ENCODE measurements at places on chromosomes 1 and 21. TPM values are rescaled to one million over a fixed set of nuclear protein-coding genes. Genes with fewer than 3 reads are reported as not detected.

GPATCH2 gene
- 31.5 TPM for total RNA-seq

PADI1 gene
- total RNA-seq: 1.7 TPM

CDA gene
- 0.96 TPM for total RNA-seq

OLFML3 gene
- total RNA-seq: 31.2 TPM

C1orf185 gene
- not detected for total RNA-seq

DNA sequence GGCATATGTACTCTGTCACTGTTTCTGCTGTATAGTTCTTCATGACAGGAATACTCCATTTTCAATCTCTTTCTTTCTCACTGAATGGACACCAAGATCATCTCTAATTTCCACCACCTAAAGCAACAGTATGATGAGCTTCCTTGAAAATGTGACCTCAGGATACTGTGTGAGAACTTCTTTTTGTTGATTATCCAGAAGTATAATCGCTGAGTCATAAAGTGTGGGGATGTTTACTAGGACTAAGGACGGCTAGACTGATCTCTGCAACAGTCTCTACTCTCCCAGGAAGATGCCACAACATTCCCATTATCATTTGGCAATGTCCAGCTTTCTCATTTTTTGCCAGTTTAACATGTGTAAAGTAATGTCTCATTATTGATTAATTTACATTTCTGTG lies 70.3 kb downstream of the TNFSF18 start:
- DNase-seq: no peak

DNA sequence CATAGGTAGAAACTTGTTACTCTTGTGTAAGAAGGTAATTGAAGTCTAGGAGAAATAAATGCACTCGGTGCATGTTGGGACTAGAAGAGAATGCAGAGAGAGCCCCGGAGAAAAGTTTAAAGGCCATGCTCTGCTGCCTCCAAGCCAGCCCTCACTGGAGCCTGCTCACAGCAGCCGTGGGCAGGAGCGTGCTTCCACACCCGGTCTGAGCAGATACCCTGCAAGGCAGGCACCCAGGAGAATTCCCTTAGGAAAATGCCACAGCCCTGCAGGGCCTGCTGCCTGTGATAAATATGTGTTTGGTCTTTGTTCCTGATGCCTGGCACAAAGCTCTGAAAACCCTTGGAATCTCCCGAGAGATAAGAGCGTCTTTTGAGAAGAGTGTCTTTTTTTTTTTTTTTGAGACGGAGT lies 22.8 kb downstream of the C2CD2 start:
- peak; percentile 40 for DNase-seq

GRCh38 chr1:7572654-7573152 lies 198.4 kb upstream of the VAMP3 start:
- DNase-seq: peak; percentile 38

DNA sequence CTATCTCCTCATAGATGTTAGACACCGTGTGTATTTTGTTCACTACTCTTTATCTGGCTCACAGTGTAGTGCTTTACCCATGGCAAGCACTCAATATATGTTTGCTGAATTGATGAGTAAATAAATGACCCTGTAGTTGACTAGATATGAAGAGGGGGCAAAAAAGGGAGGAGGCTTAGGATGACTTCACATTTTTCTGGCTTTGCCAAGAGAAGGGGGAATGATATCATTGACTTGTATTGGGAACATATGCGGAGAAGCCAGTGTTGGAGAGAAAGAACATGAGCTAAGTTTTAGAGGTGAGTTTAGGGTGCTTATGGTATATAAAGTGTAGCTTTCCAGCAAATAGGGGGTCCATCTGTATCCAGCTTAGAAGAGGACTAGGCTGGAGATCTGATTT lies 145.5 kb downstream of the TENT5C start:
- no peak for DNase-seq

DNA sequence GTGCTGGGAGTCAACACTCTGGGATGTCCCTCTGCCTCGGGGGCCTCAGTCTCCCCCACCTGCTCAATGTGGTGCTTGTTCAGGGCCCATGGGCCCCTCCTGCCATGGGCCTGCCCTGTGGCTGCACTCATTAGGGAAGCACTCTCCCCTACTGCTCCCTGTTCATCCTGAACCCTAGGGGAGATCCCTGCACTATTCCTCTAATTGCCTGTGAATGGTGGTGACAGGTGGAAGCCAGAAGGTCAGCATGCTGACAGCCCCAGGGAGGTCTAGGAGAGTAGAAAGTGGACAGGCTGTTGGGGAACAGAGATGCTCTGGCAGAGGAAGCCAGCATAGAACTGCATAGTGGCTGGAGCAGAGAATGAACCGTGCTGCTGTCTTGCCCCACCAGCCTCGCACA lies 217.6 kb downstream of the TRABD2B start:
- DNase-seq: no peak

GRCh38 chr1:155026154-155026553 lies 7.4 kb downstream of the DCST2 start:
- no peak for DNase-seq

DNA sequence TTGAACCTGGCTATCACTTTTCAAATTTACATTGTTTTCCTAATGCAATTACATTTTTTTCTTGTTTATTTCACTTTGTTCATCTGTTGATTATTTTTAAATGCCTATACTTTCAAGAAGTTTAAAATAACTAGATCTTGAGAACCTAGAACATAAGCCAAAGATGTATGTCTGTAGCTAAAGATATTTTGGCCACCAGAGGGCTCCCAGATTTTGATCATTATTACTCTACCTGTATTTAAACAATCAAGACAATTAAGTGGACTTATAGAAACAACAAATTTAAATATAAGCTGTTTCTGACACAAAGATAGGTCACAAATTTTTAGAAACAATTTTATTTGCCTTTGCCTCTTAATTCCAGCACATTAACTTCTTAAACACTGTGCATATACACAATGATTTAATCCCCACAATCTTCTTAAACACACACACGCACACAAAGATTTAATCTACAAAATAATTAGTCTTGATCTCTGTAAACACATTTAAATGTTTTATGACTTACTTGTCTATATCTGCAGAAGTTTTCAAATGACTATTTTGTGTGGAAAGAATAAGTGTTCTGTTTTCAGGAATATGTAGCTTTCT lies 380.0 kb downstream of the DSCAM start:
- peak; percentile 13 for DNase-seq

GRCh38 chr1:14939527-14940284 lies 213.8 kb upstream of the TMEM51 start:
- peak; percentile 67 for DNase-seq

DNA sequence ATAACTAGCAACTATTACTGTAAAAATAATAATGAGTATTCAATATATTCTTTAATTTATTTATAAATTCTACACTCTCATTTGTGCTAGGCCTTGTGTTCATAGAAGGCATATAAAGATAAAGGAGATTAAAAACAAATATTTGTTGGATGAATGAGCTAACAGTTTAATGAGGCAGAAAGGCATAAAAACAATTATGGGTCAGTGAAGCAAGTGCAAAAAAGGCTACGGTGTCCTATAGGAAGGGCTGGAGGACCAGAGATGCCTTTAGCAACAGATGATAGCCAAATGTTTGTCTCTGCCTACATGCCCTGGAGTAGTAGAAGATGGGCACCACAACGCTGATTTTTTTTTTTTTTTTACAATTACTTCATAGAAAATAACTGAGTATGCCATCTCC lies 45.7 kb downstream of the PTGS2 start:
- no peak for DNase-seq

DNA sequence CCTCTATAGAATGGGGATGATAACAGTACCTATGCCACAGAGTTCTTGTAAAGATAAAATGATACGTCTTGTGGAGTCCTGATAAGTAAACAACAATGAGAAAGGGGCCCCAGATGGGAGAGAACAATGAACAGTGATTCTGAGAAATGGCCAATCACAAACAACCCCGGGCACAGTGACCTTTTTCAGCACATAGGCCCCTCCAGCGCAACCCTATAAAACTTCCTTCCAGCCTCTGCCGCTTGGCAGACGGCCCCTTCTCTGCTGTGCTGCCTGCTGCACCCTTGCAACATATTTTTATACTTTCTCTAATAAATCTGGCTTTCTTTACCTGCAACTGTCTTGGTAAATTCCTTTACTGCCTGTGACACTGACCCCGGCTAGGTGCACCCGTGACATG lies 8.9 kb downstream of the RCAN1 start:
- no peak for DNase-seq

DNA sequence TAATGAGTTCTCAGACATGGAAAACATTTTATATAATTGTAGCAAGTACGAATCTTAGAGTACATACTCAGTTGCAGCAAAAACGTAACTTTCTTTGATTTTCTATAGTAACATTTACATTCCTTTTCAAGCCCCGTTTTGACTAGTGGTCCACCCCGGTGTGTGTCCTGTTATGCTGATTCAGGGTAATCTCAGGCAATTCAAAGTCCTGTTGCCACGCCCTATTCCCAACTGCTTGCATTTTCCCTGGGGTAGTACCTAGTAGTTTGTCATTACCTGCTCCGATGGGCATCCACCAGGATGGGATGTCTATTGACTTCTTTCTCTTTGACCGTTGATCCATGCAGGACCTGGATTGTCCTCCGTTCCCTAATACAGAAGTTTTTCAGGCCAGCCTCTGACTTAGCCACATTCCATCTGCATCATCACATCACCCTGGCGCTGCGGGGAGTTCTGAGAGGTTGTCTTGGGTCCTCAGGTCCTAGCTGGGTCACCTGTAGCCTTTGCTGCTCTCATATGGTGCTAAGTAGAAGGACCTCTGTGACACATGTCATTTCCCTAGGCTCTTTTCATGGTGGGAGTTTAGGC lies 15.0 kb upstream of the FCAMR start:
- DNase-seq: no peak

DNA sequence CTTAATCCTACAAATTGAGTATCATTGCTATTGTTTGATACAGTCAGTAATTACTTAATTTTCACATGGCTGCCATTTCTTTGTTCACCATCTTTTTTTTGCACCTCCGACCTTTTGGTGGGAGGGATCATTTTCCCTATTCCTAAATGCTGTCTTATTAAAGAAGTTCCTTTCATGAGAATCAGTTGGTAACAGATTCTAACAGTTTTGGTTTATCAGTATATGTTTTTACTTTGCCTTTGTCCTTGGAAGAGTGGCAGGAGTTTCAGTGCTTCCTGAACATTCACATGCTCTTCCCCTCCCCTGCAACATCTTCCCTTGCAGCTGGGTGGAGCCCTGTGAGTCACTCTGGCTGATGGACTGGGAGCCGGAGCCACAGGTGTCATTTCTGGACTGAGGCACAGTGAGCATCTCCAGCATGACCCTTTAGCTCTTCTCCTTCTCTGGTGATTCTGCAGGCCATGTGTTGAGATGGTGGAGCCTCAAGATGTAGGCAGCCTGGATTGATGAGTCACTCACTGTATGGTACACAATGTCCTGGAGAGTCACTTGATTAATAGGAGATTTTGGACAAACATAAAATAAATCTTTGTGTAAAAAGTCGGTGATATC lies 217.7 kb downstream of the URB2 start:
- DNase-seq: peak; percentile 74

GRCh38 chr1:27413004-27413403 lies 20.6 kb downstream of the GPR3 start:
- DNase-seq: no peak

- no peak for DNase-seq
Measured at GRCh38 chr1:172969611-172970010, 81.1 kb downstream of the TNFSF18 start.

GRCh38 chr21:25369524-25370300 lies 237.6 kb downstream of the MRPL39 start:
- DNase-seq: peak; percentile 88

GRCh38 chr1:207870306-207871031 lies 40.5 kb downstream of the CD34 start:
- no peak for DNase-seq

DNA sequence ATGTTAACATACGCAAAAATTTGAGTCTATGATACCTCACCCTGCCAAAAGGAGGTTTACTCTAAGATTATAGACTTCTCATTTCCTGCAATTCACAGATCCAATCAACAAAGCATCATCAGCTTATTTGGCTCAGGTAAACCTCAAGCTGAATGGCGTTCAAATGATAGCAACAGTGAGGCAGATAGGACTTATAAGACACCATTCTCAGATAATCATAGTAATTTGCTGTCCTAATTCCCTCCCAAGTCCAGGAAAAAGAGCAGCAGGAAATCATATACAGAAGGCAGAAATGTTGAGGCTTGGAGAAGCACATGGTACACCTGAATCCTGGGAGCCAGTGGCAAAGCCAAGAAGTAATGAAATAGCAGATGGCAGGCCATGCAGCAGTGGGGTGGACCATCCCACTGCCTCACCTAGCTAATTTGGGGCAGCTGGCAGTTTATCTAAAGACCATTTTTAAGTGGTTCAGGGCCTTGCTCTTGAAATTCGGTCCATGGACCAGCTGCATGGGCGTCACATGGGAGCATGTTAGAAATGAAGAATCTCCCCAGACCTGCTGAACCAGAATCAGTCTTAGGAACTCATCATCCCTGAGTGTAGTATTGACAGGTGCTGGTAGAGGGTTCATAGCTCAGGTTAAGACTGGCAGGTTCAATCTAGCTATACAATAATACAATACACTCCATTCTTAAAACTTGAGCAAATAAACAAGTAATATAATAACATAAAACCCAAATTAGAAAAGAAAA lies 57.7 kb downstream of the ASTN1 start:
- DNase-seq: no peak

GRCh38 chr1:207990876-207991582 lies 80.1 kb upstream of the CD34 start:
- DNase-seq: no peak

- no peak for DNase-seq
Measured at GRCh38 chr1:83497563-83497962, 501.4 kb downstream of the TTLL7 start.

DNA sequence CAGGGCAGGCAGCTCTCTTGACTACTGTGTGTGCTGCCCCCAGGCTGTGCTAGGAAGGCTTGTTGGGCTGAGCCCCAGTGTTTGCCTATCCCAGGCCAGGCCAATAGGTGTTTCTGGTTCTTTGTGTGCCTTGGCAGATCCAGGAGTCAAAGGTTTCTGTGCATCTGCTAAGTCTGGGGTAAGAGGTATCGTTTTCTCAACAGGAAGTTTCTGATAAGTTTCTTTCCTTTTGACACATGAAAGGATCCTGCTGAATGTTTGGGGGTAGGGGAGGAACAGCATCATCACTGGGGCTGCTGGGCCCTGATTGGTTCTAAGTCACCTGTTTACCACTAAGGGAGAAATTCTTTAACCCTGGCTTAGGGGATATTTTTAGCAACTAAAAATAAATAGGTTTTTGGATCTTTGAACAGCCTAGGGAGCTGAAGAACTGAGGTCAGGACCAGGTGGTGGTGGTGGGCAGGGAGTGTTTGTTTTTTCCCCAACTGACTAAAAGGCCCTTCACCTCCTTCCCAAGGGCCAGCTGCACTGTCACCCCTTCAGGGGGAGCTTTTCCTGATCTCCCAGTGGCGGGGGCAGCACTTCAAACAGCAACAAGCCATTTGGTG lies 85.1 kb downstream of the KCNN3 start:
- DNase-seq: no peak

- no peak for DNase-seq
Measured at GRCh38 chr1:175891783-175892309, 148.5 kb upstream of the TNR start.

Measured in A172 (cell line).